NCI-H1694 (cell line): ENCODE measurements at places on chromosomes 13 and 19.

DNA sequence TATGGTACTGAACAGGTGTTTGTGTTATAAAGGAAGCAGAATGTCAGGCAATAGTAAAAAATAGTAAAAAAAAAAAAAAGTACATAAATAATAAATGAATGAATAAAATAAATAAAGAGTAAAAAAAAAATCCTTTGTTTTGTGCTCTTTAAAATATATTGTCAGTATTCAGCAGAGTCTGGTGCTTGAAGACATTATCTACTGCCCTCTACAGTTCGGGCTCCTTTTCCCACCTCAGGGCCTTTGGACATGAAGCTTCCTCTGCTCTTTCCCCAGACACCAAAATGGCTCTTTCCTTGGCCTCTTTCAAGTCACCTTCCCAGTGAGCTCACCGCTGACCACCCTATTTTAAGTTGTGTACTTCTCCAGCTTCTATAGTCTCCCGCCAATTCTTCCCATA lies 137.5 kb downstream of the TNFRSF19 start:
- DNase-seq: no peak

DNA sequence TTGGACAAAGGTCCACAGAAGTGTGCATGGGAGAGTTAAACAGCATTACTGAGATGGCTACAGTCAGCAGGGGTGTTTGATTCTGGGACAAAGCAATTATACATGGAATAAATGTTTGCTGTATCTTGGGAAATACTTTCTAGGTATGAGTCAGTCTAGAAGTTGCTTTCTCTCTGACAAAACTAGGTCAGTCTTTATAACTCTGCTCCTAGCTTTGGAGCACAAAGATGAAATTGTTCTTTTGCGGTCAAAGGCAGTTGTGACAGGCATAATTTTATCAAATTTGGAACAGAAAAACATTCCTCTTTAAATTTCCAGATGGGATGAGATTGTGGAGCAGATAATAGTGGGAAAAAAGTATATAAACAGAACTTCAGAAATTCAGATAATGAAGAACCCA lies 1045.4 kb upstream of the MIR17HG start:
- DNase-seq: no peak

- peak; percentile 38 for DNase-seq
Measured at GRCh38 chr13:55553701-55554100, 1587.0 kb upstream of the PRR20A start.

GRCh38 chr19:12880551-12881171 lies 588 bp downstream of the DNASE2 start:
- no peak for DNase-seq

DNA sequence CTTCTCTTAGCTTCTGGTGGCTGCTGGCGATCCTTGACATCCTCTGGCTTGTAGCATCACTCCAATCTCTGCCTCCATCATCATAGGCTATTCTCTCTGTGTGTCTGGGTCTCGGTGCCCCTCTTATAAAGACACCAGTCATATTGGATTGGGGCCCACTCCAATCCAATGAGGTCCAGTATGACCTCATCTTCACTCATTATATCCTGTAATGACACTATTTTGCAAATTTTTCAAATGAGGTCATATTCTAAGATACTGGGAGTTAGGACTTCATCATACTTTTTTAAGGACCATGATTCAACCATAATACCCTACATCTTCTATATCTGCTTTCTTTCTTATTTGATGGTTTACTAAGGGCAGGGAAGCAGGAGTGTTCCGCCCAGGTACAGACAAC lies 12.0 kb upstream of the SLC46A3 start:
- no peak for DNase-seq

GRCh38 chr19:11570039-11570462 lies 7.4 kb downstream of the ACP5 start:
- no peak for DNase-seq

DNA sequence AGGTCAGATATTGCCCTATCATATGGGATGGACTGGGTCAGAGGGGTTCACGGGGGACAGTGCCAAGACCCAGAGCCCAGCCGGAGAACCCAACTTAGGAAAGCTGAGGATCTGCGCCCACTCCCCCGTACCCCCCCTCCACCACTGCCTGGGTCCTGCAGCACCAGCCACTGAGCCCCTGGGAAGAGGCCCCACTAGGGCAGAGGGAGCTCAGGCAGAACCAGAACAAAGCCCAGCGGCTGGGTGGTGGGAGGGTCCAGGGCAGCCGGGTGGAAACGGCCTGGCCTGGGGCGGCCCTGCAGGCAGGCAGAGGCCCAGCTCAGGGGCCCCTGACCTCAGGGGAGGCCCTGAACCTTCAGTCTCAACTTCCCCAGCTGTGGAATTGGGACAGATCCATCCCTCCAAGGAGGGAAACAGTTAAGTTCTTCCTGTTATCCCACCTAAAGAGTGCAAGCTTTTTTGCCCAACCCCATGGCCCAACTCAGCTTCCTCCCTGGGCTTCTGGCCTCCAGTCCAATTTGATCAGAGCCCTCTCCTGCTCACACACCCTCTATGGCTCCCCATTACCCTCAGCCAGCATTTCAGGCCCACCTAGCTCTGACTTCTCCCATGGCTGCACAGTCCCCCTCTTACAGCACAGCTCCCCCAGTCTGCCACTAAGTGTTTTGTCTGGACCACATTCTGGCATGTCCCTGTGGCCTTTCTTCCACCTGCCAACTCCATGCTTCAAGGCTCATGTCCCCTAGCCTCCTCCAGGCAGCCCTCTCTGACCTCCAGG lies 3.1 kb downstream of the NR2F6 start:
- no peak for DNase-seq

GRCh38 chr19:19587771-19588170 lies 30.7 kb downstream of the PBX4 start:
- peak; percentile 91 for DNase-seq

DNA sequence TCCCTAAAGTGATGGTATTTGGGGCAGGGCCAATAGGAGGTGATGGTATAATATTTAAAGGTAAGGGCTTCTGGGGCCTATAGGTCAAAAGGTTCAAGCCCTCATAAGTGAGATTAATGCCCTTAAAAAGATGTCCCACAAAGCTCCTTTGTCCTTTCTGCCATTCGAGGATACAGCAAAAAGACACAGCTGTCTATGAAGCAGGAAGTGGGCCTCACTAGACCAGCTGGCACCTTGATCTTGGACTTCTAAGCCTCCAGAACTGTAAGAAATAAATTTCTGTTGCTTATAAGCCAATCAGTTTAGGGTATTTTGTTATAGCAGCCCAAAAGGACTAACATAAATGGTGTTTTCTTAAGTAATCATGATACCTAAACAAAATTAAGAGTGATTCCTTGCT lies 27.2 kb upstream of the POU4F1 start:
- DNase-seq: no peak

GRCh38 chr13:73419186-73419585 lies 360.4 kb downstream of the KLF5 start:
- no peak for DNase-seq

GRCh38 chr19:18847549-18848463 lies 16.0 kb downstream of the UPF1 start:
- DNase-seq: no peak

GRCh38 chr19:39372941-39373340 lies 18.0 kb downstream of the PAF1 start:
- DNase-seq: no peak

GRCh38 chr19:27772059-27772458 lies 1440.9 kb downstream of the UQCRFS1 start:
- no peak for DNase-seq

DNA sequence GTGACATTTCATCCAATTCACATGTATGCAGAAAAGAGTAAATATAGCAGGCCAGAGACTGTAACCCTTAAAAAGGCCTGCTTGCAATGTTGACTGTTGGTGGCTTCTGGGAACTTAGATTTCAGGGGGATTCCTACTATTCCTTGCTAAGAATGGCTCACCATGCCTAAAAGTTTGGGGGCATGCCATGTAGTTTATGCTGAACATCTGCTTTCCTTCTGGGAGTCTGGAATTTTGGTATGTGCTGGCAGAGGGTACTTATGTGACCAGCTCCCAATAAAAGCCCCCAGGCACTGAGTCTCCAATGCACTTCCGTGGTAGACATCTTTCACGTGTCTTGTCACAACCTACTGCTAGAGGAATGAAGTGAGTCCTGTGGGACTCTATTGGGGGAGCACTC lies 88.4 kb upstream of the PCDH8 start:
- no peak for DNase-seq

GRCh38 chr13:19967621-19968020 lies 9.1 kb downstream of the ZMYM2 start:
- DNase-seq: no peak

DNA sequence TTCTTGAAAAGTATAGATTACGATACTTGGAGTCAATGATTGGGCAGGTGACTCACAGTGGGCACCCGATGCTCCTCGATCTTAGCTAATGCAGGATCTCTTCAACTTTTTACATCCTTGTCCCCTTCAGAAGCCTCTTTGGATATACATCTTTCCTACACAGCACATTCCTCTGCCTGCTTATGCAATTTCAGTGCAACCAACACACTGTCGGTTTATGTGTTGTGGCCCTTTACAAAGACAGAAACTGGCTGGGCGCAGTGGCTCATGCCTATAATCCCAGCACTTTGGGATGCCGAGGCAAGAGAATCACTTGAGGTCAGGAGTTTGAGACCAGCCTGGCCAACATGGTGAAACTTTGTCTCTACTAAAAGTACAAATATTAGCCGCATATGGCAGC lies 2.6 kb downstream of the GPR42 start:
- no peak for DNase-seq

DNA sequence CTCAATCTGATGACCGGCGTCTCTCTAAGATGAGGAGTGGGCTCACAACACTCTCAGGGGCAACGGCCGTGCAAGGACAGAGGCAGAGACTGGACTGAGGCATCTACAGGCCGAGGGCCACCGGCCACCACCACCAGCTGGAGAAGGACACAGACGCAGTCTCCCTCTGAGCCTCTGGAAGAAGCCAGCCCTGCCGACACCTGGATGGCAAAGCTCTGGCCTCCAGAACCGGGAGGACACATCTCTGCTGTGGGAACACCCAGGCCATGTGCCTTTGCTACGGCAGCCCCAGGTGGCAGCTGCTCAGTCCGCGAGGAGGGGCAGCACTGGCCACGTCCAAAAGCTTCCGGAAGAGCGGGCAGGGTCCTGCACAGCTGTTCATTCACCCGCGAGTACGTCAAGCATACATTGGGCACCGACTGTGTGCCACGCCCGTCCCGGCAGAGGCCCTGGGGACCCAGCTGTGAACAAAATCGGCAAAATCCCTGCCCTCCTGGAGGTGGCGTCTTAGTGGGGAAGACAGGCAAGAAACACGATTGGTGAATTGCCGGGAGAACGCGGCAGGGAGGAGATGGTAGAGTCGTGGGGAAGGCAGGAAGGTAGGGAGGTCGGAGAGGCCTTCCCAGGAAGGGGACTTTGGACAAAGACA lies 17.1 kb downstream of the C2CD4C start:
- no peak for DNase-seq

- DNase-seq: no peak
Measured at GRCh38 chr13:21884299-21884909, 213.5 kb downstream of the FGF9 start.

DNA sequence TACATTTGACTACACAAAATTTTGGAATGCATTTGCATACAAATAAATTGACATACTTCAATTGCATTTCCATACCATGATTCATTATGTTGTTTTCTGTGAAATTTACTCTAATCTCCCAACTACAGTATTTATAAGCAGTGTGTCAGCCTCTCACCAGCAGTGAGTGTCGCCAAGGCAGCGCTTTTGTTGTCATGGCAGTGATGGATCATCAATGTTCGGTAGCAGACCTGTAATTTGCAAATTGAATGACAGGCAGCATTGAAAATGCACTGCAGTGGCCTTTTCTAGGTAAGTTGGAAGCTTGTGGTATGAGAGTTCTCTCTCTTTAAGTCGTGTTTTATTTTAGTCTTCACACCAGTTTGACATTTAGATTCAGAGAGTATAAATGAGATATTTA lies 534.1 kb downstream of the PCDH17 start:
- no peak for DNase-seq

DNA sequence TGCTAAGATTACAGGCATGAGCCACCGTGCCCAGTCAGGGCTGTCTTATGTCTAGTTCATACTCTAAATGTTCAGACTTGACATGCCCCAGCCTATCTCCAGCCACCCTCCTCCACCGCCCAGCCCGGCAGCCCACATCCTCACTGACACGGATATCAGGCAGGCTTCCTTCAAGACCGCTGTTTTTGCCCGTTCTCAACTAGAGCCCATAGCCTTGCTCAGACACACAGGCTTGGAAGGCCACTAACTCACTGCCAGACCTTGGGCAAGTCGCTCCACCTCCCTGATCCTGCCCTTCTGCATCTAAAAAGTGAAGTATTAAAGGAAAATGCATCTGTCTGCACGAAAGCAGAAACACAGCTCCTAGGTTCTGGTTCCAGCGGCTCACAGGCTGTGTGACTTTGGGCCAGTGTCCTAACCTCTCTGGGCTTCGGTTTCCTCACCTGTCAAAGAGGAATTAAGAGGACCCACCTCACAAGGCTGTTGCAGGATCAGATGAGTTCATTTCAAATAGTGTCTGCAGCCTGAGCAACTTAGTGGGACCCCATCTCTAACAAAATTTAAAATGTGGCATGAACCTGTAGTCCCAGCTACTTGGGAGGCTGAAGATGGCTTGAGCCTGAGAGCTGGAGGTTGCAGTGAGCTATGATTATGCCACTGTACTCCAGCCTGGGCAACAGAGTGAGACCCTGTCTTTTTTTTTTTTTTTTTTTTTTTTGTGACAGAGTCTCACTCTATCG lies 14.5 kb upstream of the CERS4 start:
- DNase-seq: no peak
